ENCODE measurements at places on chromosomes 2 and 18.

- no peak for DNase-seq
Measured at GRCh38 chr2:229445019-229445418, 173.9 kb upstream of the PID1 start.

DNA sequence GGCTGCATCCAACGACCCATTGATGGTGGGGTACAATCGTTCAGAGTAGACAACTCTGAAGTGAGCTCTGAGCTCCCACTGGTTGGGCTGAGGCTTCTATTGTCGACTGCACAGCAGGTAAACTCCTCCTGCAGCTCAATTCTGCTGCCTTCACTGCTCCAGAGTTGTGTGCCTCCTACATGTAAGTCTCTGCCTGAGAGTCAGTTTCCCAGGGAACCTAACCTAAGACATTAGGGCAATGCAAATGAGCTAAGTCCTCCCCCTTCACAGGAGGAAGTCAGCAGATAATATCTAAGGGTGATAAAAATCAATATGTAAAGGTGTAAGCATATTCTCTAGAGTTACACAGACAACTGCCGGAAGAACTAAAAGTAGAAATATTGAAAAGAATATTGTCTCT lies 22.5 kb upstream of the ACYP2 start:
- DNase-seq: no peak

- DNase-seq: no peak
Measured at GRCh38 chr2:232652505-232652851, 19.1 kb downstream of the EFHD1 start.

- DNase-seq: no peak
Measured at GRCh38 chr2:144414324-144414845, 105.5 kb downstream of the ZEB2 start.

- no peak for DNase-seq
Measured at GRCh38 chr2:16466133-16466820, 199.4 kb downstream of the CYRIA start.

- DNase-seq: peak; percentile 9
Measured at GRCh38 chr2:233990261-233990798, 60.2 kb upstream of the SPP2 start.

- no peak for DNase-seq
Measured at GRCh38 chr18:47246027-47246971, 5.2 kb downstream of the SKOR2 start.

DNA sequence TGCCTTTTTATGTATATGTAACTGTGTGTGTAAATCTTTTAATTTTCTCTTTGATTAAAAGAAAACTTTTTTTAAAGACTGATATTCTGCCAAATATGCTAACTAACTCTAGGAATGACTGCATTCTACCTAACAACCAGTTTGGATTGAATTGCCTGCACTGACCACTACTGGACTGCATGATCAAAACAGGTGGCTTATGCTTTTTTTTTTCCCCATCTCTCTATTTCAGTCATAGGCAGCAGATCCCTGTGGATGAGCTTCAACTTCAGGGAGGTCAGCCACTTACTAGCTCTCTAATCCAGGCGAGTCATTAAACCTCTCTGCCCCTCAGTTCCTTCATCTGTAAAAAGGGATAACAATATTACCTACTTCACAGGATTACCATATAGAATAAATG lies 138.6 kb upstream of the SERTAD2 start:
- no peak for DNase-seq

DNA sequence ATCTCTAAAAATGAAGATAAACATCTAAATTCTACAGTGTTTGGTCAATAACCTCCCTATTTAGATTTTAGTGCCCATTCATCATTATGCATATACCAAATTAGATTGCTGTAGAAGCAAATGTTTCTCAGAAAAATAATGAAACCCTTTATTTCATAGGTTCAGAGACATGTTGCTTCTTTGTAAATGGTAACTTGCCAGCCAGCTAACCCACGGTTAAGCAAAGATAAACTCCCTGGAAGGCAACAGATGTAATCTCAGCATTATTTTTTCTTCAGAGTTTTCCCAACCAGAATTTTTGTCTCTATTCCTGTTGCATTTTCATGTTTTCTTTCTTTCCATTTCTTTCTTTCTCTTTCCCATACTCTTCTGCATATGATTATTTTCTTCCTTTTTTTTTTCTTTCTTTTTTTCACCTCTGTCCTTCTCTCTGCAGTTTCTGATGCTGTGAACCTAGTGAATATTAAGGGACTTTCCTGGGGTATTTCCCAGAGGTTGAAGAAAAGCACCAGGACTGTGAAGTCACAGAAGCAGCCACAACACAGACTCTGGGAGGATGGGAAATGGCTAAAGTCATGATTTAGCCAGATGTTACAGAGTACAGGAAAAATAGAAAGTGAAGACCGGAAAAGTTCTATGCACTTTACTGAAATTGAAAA lies 50.0 kb upstream of the DSG1 start:
- no peak for DNase-seq

All from CD4-positive, alpha-beta T cell (primary cell).